ENCODE measurements at places on chromosomes 6 and 20.

- no peak for DNase-seq
These were observed 131.0 kb downstream of the GPX5 start for GRCh38 chr6:28656715-28657114.

- no peak for DNase-seq
These were observed 25.3 kb upstream of the CHD6 start for GRCh38 chr20:41643504-41643938.

DNA sequence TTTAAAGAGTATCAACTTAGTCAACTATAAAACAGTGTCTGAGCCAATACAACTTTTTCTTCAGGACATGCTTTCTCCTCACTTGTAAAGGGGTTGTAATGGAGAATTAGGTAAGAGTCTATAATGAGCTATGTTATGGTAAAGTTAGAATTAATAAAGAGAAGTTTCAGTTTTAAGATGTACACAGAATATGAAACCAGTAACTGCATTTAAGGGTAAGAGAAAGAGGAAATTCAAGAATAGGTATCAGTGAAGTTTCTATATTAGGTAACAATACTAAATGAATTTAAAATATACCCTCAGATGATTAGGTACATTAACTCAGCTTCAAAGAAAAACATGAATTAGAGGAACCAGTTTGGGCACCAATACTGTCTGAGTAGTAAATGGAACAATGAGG lies 1444.3 kb upstream of the ADGRB3 start:
- no peak for DNase-seq

- no peak for DNase-seq
These were observed 9.5 kb upstream of the DST start for GRCh38 chr6:56652231-56652630.

- no peak for DNase-seq
These were observed 84.5 kb upstream of the FAM184A start for GRCh38 chr6:119163006-119163405.

- no peak for DNase-seq
These were observed 35.3 kb downstream of the DSTN start for GRCh38 chr20:17605131-17605660.

DNA sequence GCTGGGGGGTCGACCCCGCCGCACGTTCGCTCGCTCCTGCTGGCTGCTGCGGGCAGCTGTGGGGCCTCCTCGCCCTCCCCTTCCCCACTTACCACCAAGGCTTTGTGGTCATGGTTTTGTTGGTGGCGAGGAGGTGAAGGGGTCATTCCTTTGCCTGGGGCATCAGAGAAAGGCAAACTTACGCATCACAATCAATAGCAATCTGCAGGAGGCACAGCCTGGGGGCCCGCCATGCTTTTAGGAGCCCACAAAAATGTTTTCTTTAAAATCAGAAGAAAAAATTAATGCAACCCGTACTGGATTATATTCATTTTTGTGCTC lies 137.0 kb downstream of the IMPG1 start:
- no peak for DNase-seq

GRCh38 chr6:126803769-126804168 lies 314.7 kb upstream of the RSPO3 start:
- DNase-seq = no peak

DNA sequence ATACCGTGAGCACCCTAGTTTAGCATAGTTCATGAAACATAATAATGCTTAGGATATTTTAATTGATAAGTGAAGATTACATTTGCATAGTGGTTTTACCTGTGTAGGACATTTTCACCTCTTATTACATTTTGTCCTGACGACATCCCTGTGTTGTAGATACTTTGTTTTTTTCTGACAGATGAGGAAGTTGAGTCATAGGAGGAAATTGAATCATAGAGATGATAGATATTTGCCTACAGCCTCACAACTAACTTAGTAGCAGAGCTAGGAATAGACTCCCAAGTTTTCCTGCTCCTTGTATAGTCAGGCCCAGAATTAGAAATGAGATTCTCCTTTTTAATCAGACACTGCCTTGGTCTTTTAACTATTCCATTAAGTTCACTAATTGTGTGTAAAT lies 100.5 kb upstream of the SUPT3H start:
- DNase-seq = no peak

DNA sequence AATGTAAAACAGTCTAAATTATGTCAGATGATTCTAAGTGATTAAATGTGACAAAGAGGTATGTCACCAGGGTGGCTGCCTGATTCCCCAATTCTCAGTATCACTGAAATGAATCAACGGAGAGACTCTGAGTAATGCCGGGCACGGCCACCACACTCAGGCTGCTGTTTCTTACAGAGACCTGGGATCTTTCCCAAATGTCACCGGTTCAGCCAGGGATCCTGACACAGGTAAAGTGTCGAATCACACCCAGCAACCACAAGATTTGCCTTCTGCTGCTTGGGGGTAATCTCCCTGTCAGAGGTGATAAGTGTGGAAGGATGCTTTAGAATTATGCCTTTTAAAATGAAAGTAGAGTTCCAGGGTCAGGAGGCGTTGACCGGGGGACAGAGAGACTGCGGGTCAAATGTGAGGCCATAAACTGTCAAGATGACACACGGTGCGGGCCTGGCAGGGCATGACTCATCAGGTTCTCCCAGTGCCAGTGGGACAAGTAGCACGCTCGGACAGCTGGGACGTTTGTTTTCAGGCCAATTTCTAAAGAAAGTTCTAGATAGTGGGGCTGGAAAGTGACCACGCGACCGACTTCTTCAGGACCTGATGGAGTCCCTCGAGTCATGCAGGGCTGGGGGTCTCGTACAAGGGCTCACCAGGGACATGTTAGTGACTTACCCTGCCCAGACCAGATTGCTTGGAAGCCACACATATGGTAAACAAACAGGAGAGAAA lies 48.9 kb downstream of the PRDM1 start:
- no peak for DNase-seq

DNA sequence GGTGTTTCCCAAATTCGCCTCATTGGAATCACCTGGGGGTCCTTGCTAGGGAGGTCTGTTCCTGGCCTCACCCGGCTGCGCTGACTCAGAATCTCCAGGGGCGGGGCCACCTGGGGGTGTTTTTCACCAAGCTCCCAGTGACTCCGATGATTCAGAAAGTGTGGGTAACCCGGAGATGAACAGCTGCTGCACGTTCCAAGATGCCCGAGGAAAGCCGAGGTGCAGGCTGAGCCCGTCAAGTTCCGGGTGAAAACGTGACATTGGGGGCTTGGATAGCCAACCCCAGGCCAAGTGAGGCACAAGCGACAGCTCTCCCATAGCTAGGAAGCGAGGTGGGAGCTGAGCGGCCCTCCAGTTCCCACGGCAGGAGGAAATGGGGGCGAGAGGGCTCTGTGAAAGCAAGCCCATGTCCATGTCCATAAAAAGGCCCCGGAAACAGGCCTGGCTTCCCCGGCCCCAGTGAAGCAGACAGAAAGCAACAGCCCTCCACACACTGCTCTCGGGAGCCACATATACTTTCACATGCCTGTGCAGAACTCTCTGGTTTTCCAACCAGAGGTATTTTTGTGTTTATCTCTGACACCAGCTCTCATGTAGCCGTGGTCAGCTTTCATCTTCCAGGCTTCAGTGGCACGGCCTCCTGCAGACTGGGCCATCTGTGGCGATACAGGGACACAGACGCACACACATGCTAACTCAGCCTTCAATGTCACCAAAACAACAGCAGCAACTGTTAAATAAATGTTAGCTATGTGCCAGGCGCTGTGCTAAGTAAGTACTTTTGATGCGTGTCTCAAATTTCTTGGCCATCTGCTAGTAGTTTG lies 90.7 kb upstream of the CCDC28A start:
- DNase-seq = no peak

GRCh38 chr20:51481341-51481914 lies 61.1 kb downstream of the NFATC2 start:
- peak; percentile 74 for DNase-seq

- DNase-seq = no peak
These were observed 88.0 kb upstream of the SOX4 start for GRCh38 chr6:21505574-21505990.

DNA sequence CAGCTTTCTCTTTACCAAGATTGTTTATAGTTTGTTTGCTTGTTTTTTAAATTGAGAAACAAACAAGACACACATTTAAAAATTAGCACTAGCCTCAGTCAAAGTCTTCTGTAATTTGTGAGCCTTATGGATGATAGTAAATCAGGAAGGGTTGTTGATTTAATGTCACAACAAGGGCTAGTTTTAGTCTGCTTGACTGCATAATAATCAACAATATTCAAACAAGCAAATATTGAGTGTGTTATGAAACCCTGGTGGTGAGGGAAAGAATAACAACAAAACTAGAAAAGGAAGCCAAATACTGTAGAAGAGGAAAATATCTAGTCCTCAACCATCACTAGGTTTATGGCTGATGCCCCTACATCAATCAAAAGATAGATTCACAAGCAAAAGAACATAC lies 228.6 kb downstream of the TBC1D7 start:
- DNase-seq = no peak

DNA sequence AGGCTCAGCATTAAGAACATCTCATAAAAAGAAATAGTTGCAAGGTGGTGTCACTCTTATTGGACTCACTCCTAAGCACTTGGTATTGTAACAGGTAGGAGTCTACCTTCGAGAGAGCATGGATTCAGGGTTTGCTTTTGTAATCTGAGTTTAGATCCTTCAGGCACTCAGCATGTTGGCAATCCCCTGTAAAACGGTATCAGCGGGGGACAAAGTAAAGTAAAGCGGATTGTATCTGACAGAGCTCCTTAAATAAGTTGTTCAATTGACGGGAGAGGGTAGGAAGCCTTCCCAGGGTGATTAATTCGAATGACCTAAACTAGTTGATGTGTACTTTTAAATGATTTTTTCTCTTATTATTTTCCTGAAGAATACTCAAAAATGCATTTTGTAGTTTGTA lies 869.8 kb upstream of the EPHA7 start:
- no peak for DNase-seq

- no peak for DNase-seq
These were observed 13.7 kb downstream of the PXT1 start for GRCh38 chr6:36428911-36429310.

GRCh38 chr6:135535989-135536414 lies 38.5 kb upstream of the AHI1 start:
- DNase-seq = peak; percentile 10

GRCh38 chr6:142462260-142462659 lies 160.5 kb downstream of the ADGRG6 start:
- no peak for DNase-seq

GRCh38 chr6:140855520-140855919 lies 1277.2 kb upstream of the GJE1 start:
- DNase-seq = no peak

GRCh38 chr6:126475449-126475848 lies 135.5 kb downstream of the CENPW start:
- DNase-seq = no peak

- DNase-seq = no peak
These were observed 78.4 kb downstream of the RNF144B start for GRCh38 chr6:18465410-18466154.

DNA sequence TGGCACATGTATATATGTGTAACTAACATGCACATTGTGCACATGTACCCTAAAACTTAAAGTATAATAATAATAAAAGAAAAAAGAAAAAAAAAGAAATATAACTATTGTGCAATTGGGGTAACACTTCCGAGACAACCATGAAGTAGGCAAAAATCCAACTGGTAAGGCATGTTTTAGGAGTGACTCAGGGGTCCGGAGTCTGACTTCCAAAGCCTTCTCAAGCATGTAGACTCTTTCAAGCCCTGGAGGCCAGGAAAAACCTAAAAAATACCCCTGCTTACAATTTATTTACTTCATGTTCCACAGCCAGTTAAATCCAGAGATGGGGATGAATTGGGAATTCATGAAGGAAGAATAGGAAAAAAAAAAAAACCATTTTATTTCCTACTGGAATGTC lies 161.3 kb upstream of the PHACTR1 start:
- no peak for DNase-seq

- no peak for DNase-seq
These were observed 8.9 kb downstream of the SNHG17 start for GRCh38 chr20:38426006-38426897.

GRCh38 chr6:168136001-168136400 lies 57.0 kb upstream of the FRMD1 start:
- no peak for DNase-seq

GRCh38 chr20:49892260-49892659 lies 23.1 kb downstream of the SPATA2 start:
- DNase-seq = peak; percentile 51

- DNase-seq = no peak
These were observed 54.1 kb upstream of the SALL4 start for GRCh38 chr20:51856432-51856831.

DNA sequence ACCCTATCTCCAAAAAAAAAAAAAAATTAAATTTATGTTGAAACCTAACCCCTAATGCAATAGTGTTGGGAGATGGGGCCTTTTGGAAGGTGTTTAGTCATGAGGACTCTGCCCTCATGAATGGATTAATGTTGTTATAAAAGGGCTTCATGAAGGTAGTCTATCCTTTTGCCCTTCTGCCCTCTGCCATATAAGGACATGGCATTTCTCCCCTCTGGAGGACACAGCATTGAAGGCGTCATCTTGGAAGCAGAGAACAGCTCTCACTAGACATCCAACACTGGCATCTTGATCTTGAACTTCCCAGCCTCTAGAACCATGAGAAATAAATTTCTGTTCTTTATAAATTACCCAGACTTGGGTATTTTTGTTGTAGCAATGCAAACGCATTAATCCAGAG lies 35.4 kb downstream of the PDYN start:
- no peak for DNase-seq

- DNase-seq = no peak
These were observed 43.6 kb upstream of the ASCC3 start for GRCh38 chr6:100924534-100925227.

DNA sequence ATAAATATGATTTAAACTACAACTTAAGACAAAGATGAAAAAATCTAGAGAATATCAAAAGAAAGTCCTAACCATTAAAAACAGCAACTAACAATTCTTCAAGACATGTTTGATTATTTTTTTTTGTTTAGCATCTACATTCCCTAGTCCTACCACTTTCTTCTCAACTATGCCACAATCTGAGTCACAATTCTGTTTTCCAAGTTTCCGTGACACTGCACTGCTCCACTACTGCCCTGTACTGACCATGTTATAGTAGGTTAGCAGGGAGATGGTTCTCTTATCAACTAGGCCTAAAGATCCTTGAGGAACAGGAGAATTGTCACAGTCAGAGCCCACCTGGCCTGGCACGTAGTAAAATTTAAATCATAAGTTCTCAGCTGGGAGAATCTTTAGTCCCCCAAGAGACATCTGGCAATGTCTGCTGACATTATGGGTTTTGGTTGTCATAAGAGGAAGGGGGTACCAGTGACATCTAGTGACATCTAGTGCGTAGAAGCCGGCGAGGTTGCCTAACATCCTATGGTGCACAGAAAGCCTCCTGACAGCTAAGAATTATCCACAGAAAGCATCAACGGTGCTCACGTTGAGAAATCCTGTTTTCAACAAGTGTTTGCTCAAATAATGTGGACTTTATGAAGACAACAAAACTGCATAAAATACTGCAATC lies 100.5 kb downstream of the PDE10A start:
- no peak for DNase-seq

All from activated naive CD4-positive, alpha-beta T cell treated with anti-CD3 and anti-CD28 coated beads, Interleukin-2, amount 50 U/mL, for 72 hours (primary cell).